ENCODE measurements at places on chromosomes 11 and 22.
A peak's percentile ranks its signal among the peaks of the same experiment; 100 is the strongest.

DNA sequence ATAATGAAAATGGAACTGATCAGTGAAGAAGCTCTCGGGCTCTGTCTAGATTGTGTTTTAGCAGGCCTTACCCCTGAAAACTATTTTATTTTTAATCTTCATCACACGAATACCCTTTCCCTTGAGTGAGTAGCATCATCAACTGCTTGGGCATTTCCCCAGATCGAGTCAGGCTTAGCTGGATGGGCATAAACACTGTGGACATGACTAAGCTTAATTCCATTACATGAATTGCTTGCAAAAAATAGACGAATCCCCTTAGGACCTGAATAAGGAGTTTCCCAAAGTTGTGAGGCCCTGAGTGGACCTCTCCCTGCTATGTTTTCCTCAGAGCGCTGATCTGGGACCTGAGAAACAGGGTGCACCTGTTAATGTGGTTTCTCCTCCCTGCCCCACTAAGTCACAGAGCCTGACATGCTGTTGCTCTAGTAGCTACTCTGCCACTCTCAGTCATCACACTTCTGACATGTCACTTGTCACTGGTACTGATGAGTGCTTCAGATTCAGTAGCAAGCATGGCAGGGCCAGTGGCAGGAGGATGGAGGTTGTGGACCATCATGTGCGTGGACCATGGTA is 53.5 kb downstream of the ENDOD1 start:
- H3K27ac ChIP-seq: peak overlapping the region; percentile 94
- H3K27me3 ChIP-seq: no peaks in the 10 kb centered on the region
- no peak overlapping the region for H3K4me3 ChIP-seq

GRCh38 chr11:2305140-2305778 is 3.4 kb downstream of the TSPAN32 start:
- no peaks in the 10 kb centered on the region for H3K27me3 ChIP-seq
- DNase-seq: peak; percentile 98
- H3K4me3 ChIP-seq: no peak overlapping the region
- H3K4me1 ChIP-seq: peaks cover 13% of the 10 kb centered on the region
- no peaks in the 10 kb centered on the region for H3K36me3 ChIP-seq

DNA sequence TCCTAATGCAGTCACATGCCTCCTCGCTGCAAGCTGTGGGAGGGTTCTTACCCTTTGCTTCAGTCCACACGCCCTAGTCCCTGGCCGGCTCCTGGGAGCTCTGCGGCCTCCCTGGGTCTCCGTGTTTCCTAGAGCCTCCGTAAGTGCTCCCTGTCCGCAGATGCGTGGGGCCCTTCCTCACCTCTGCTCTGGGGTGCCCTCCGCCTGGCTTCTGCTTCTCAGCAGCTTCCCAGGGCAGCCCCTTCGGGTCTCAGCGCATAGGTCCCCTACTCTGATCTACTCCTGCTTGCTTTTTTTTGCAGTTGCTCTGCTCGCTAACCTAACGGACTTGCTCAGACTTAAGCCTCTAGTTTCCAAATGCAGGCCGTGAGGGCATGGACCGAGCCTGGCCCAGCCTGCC is 22.4 kb downstream of the CAPN1 start:
- no peaks in the 10 kb centered on the region for H3K27me3 ChIP-seq
- no peak overlapping the region for H3K27ac ChIP-seq
- no peaks in the 10 kb centered on the region for H3K4me1 ChIP-seq
- H3K4me3 ChIP-seq: no peak overlapping the region

GRCh38 chr11:74680035-74680671 is 51.1 kb downstream of the CHRDL2 start:
- H3K4me1 ChIP-seq: peaks cover 27% of the 10 kb centered on the region
- H3K27ac ChIP-seq: no peak overlapping the region
- peak; percentile 53 for DNase-seq
- no peaks in the 10 kb centered on the region for H3K36me3 ChIP-seq
- no peaks in the 10 kb centered on the region for H3K27me3 ChIP-seq
- H3K4me3 ChIP-seq: no peak overlapping the region

DNA sequence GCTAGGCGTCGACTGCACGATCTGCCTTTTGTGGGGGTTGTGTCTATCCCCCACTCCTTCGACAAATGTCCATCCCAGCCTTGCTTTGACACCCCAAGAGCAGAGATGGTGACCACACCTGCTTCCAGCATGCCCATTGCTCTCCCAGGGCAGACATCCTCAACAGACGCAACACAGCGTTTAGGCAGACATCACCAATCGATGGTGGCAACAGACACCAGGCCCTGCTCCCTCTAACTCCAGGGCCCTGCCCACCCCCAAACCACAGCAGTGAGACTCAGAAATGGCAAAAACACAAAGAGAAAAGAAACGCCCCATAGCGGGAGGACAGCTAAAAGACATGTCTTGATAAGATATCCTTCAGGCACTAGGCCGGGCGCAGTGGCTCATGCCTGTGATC is 150.9 kb downstream of the CRYBB2 start:
- no peak overlapping the region for H3K4me3 ChIP-seq
- no peak overlapping the region for H3K27ac ChIP-seq
- DNase-seq: peak; percentile 81
- no peaks in the 10 kb centered on the region for H3K27me3 ChIP-seq
- H3K36me3 ChIP-seq: no peaks in the 10 kb centered on the region

- DNase-seq: no peak
- H3K36me3 ChIP-seq: peaks cover 29% of the 10 kb centered on the region
- H3K4me3 ChIP-seq: no peak overlapping the region
- H3K4me1 ChIP-seq: peaks cover 19% of the 10 kb centered on the region
- no peak overlapping the region for H3K27ac ChIP-seq
Measured at GRCh38 chr11:122812638-122813037, 25.7 kb upstream of the CRTAM start.

- H3K4me1 ChIP-seq: peaks cover 18% of the 10 kb centered on the region
- H3K27ac ChIP-seq: peak overlapping the region; percentile 80
- no peaks in the 10 kb centered on the region for H3K36me3 ChIP-seq
- DNase-seq: peak; percentile 58
Measured at GRCh38 chr22:40385036-40385782, 14.8 kb downstream of the SGSM3 start.

DNA sequence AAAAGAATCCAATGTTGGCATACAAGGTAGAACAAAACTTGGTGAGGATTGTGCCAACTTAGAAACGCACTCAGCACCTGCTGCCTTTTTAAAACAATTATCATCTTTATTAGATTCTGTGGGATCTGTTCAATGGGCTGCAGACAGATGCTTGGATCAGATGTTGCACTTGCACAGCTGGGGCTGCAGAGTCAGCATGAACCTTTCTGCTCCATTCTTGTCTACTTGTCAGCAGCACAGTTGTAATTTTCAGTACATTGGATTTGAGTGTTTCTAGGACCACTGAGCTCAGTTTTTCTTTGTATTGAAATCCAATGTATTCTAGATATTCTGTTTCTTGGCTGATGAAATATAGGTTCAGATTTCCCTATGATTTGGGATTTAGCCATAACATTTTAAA is 164.5 kb downstream of the LUZP2 start:
- no peak for DNase-seq
- no peak overlapping the region for H3K27ac ChIP-seq
- no peaks in the 10 kb centered on the region for H3K27me3 ChIP-seq
- no peaks in the 10 kb centered on the region for H3K36me3 ChIP-seq

DNA sequence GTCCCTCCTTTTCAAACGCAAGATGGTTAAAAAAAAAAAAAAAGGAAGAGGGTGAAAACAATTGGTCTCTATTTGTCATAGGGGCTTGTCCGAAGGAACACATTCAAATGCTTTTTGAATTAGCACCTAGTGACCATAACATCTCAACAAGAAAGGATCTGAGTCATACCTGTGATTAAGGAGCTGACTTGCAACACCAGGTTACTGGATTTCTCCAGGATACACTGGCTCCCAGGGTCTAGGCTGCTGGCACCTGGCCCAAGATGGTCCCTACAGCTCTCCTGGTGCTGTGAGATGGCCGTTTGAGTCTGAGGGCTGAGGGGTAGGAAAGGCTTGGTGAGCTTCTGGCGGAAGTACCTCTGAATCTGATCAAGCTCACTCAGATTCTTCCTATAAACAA is 28.4 kb upstream of the UCP3 start:
- H3K36me3 ChIP-seq: peaks cover 36% of the 10 kb centered on the region
- no peak for DNase-seq
- peaks cover 7% of the 10 kb centered on the region for H3K4me1 ChIP-seq
- H3K4me3 ChIP-seq: no peak overlapping the region

DNA sequence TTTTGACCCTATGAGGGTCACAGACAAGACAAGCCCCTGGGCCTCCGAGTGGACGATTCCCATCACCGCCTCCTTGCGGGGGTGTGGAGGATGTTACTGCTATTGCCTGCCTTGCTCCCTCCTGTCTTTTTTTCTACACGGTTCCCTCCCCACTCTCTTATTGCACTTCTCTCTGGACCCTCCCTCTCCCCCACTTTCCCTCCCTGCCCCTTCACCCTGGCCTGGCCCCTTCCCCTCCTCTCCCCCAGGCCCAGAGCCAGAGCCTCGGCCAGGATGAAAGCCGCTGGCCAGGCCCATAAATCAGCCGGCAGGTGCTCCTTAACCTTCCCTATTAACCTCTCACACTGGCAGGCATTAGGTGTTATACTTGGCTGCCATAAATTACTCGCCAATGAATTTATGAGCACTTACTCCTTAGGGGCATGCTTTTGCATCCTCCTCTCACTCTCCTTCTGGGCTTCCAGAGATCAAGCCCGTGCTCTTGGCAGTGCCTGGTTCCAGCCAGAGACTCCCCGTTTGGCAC is 18.3 kb upstream of the ALX4 start:
- H3K4me1 ChIP-seq: no peaks in the 10 kb centered on the region
- H3K27ac ChIP-seq: no peak overlapping the region
- peaks cover 67% of the 10 kb centered on the region for H3K27me3 ChIP-seq
- no peak overlapping the region for H3K4me3 ChIP-seq
- DNase-seq: no peak
- H3K36me3 ChIP-seq: no peaks in the 10 kb centered on the region

DNA sequence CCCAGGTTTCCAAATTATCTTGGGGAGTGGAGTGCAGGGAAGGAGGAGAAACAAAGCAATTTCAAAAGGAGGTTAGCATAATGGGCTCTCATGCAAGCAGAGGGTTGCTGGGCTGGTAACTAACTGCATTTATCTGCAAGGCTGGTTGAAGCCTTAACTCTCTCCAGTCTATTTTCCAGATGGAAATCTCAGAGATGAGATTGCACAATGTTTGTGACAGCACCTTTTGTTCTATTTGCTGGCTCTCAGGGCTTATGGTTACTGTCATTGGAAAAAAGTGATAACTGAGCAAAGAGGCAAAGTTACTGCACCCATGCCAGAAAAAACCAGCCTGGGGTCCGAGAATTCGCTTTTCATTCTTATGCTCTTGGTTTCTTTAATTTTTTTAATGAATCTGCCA is 33.2 kb downstream of the ABCC8 start:
- H3K36me3 ChIP-seq: no peaks in the 10 kb centered on the region
- no peak overlapping the region for H3K4me3 ChIP-seq
- peaks cover 13% of the 10 kb centered on the region for H3K27me3 ChIP-seq
- no peaks in the 10 kb centered on the region for H3K4me1 ChIP-seq

DNA sequence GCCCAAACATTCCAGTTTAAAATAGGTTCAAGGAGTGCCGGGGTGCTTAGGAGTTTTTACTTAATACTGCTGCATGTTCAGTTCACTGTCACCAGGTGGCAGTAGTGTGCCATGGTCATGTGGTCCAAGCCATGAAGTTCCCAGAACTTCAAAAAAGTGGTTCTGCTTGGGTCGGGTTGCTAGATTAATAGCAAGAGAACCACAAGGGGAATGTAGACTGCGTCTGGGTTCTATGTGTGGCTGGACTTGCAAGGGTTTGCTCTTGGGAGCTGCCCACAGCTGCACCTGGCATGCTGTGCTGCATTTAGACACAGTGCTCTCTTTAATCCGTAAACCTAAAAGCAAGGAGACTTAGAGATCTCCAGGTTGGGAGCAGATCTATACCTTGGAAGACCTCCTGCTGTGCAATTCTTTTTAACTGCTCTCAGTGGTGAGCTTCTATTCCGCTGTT is 6.5 kb upstream of the SPON1 start:
- H3K27ac ChIP-seq: no peak overlapping the region
- no peak overlapping the region for H3K4me3 ChIP-seq
- peaks cover 64% of the 10 kb centered on the region for H3K27me3 ChIP-seq
- no peaks in the 10 kb centered on the region for H3K4me1 ChIP-seq
- no peaks in the 10 kb centered on the region for H3K36me3 ChIP-seq

DNA sequence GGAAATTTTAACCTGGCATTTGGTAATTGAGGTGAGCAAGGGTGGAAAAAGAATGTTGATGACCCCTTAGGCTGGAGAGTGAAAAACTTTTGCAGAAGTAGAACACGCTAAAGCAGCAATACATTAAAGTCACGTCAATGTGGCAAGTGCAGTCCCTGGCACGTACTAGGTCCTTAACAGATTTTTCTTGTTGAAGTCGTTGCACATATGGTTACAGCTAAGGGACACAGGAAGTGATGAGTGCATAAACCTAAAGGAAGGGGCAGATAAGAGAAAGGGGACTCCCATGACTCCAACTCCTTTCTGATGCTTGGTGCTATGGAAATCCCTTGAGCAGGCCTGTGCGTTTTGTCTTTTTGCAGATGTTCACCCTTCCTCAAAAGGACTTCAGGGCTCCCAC is 1.2 kb downstream of the ACCS start:
- H3K27me3 ChIP-seq: no peaks in the 10 kb centered on the region
- H3K4me1 ChIP-seq: peaks cover 10% of the 10 kb centered on the region
- peak overlapping the region; percentile 87 for H3K27ac ChIP-seq
- H3K36me3 ChIP-seq: no peaks in the 10 kb centered on the region
- peak overlapping the region; percentile 92 for H3K4me3 ChIP-seq
- no peak for DNase-seq

DNA sequence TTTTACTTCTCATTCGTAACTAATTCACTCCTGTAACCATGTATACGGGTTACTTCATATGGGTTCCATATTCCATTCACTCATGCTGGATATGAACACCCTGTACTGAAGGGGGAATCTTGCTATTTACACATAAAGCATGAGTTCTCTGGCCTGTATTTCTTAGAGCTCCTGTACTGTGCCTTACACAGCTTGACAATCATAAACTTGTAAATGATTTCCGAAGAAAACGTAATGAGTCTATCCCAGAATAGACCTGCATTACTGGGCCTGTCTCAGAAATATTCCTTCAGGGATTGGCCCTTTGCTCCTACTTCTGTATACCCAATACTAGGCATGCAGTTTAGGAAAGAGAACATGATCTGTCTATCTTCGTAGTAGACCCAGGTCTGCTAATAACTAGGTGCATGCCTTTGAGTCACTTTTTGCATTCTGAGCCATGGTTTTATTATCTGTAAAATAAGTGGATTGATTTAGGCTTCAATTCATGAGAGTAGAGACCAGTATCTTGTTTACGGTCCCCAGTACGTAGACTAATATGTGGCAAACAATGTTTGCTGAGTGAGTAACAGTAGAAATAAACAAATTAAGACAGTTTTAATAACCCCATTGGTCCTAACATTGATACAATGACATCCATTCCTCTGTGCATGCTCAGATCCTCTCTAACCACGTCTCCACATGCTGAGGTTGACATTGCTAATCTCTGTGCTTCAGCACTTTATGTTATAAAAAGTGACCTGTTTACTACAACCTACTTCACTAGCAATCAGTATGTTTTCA is 1.2 kb downstream of the CCDC34 start:
- peak overlapping the region; percentile 70 for H3K27ac ChIP-seq
- H3K4me1 ChIP-seq: peaks cover 23% of the 10 kb centered on the region
- DNase-seq: peak; percentile 32
